ENCODE measurements at places on chromosomes 1 and 21.

- DNase-seq: no peak
Measured at GRCh38 chr1:108130794-108131193, 69.3 kb downstream of the SLC25A24 start.

DNA sequence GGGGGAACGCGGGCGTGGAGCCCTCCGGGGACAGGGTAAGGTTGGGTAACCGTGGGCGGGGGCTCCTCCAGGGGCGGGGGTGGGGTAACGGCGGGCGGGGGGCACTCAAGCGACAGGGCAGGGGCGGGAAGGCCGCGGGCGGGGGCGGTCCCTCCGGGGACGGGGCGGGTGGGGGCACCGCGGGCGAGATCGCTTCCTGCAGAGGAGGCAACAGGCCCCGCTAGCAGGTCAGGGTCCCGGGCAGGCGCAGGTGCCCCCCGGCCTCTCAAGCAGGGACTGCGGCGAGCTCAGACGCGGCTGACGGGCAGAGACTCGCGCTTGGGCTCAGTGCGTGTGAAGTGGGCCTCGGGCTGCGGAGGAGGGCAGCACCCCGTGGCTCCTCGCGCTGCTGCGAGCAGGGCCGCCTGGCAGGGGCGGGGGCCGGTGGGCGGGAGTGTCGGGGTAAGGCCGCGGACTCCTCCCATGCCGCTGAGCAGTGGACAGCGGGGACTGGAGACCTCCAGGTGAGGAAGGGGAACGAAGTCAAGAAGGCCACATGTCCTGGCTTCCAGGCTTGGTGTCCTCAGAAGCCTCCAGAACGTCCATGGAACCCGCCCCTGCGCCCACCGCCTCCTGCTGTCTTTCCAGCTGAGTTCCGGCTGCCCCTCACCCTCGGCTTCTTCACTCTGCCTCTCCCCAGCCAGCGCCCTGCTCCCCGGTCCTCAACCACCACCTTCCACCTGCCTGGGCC, 627 bp upstream of the GNB1 start:
- peak; percentile 66 for DNase-seq

DNA sequence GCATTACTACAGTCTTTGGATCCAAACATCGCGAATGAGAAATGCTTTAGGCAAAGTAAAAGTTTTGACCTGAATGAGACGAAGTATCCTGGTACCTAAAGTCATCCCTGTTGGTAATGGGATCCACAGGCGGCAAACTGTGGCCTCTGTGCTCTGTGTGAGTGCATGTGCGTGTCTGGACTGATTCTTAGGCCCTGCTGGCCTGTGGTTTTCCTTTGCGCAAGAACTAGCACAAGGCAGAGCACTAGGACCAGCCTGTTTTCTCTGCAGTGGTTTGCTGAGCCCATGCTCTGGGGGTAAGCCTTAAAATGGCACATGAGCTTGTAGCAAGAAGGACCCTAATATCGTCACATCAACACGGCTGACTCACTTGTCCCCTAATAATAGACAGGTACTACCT, 251.2 kb downstream of the DSCAM start:
- DNase-seq: no peak

DNA sequence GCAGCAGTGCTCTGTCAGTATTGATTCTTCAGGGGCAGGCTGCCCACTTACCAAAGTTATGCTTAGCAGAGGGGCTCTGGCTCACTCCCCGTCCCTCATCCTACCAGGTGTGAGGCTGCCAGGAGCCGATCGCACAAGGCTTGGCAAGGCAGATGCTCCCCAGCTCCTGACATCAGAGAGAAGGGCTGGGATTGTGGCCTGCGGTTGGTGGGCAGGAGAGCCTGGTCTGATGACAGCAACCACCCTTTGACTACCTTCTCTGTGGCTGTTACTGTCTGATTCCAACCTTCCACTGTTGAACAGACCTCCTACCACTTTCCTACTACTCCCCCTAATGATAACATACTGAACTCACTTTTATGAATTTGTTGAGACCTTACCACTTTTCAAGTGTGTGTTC, 23.7 kb upstream of the WDR26 start:
- DNase-seq: no peak

GRCh38 chr1:246383791-246384190, 123.3 kb downstream of the SMYD3 start:
- no peak for DNase-seq

DNA sequence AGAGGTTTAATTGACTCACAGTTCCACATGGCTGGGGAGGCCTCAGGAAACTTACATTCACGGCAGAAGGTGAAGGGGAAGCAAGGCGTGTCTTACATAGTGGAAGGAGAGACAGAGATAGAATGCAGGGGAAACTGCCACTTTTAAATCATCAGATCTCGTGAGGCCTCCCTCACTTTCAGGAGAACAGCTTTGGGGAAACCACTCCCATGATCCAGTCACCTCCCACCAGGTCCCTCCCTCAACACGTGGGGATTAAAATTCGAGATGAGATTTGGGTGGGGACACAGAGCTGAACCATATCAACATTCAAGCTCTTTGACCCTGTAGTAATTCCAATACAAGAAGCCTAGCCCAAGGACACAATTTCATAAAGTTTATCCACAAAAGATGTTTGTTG, 13.7 kb downstream of the PIGP start:
- DNase-seq: no peak

- peak; percentile 65 for DNase-seq
Measured at GRCh38 chr1:147640553-147641165, 29.7 kb downstream of the ACP6 start.

- DNase-seq: no peak
Measured at GRCh38 chr1:151054971-151055547, 4.4 kb downstream of the CDC42SE1 start.

DNA sequence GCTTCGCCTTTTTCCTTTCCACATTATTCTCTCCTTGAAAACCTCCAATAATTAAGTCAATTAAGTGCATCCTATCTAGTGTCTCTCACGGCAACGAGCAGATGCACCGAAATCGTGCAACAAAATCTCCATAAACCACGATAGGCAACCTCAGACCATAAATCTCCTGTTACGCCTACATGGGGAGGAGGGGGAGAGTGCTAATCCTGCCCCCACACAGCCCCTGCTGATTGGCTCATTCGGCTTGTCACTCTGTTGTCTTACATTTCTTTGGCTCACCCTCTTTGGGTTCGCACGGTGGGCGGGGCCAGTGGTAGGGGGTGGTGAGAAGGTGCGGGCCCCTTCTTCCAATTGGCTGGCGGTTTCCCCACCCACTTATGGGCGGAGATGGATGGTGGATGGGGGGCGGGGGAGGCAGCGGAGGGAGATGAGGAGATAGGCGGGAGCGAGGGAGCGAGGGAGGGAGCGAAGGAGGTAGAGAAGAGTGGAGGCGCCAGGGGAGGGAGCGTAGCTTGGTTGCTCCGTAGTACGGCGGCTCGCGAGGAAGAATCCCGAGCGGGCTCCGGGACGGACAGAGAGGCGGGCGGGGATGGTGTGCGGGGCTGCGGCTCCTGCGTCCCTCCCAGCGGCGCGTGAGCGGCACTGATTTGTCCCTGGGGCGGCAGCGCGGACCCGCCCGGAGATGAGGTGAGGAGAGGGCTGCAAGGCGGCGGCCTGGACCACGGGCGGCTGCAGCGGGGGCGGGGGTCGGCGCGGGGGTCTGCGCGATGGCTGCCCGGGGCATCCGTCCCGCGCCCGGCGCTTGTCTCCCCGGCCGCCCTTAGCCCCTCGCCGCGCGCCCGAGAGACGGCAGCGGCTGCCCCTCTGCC, at the start of gene ITSN1:
Gene ITSN1, plus strand, starts transcription at position 475 of the 869 bp plus-strand sequence. CDS start 76,328 bp downstream, outside the sequence.
- peak; percentile 99 for DNase-seq

DNA sequence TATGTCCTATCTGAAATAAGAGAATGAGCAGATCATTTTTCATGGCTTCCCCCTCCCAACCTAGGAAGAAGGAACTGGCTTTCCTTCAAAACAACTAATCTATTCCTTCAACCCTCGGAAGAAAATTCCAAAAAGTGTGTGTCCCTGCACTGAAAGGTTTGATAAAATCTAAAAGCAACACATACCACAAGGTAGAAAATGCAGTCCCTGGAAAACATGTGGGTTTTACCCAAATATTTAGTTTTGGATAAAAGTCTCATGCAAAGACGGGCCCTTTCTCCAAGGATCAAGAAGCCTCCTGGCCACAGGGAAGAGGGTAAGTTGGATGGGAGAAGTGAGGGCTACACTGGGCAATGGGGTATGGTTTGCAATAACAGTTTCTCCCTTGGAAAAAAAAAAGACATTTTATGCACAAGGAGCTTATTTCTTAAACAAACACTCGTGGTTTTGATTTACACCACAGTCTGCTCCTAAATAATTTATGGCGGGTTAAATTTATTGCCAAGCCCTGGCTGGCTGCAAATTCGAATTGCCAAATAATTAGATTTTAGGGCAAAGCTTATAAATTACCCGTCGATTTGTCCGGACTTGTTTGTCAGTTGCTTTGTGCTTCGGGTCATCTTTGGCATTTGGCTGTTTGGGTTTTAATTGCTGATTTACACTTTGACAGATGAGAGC, 28.9 kb downstream of the ERI3 start:
- no peak for DNase-seq

DNA sequence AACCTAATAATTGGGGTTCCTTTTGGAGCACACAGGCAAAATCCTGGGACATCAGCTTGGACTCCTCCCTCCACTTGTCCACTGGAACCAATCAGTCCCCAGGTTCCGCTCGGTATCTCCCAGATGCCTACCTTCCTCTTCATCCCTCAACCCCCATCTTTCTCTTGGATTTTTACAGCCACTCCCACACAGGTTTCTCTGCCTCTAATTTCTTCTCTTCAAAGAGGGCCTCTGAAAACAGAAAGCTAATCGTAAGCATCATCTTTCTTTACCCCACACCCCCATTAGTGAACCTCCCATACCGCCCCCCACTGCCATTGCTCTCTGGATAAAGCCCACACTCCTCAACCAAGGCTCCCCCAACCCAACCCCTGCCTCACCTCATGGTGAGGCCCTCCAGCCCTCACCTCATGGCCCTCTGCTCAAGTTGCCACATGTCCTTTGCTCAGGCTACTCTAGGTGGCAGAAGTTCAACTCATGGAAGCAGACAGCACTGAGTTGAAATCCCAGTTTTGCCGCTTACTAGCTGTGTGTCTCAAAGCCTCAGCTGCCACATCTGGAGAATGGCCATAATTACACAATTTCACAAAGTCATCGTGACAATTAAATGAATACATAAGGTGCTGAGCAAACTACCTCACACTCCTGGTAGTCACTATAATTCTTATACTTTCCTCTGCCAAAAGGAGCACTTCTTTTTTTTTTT, 18.1 kb upstream of the WASF2 start:
- DNase-seq: no peak

DNA sequence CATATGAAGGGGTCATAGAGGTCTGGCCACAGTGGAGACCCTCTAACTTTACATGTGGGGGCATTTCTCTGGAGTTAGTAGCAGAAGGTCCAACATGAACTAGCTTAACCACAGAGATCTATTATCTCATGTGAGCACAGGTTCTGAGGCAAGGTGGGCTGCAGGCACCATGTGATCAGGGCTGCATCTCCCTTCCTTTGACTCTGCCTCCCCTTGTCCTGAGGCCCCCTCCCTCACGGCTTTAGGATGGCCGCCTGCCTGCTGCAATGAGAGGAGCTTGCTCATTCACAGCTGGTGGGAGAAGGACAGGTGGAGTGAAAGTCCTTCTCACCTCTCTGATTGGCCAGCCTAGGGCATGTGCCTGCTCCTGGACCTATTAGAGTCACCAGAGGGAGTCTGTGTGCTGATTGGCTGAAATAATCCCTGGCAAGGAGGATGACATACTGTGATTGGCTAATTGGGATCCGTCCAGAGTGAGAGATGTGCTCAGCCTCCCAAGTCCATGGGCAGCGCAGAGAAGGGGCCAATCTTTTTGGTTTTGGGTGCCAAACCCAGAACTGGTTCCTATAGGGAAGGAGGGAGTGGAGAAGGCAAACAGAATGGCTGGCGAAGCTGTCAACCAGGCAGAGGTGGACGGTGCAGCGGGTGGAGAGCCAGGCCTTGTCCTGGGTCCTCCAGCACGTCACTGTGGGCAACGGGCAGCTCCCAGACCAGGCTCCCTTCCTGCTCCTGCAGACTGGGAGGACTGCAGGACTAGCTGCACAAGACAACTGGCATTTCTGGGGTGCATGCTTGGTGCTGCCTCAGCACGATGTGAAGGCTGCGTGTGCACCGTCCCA, 39.4 kb upstream of the C1orf174 start:
- DNase-seq: no peak

- DNase-seq: no peak
Measured at GRCh38 chr1:17193222-17194132, 11.5 kb upstream of the PADI1 start.

DNA sequence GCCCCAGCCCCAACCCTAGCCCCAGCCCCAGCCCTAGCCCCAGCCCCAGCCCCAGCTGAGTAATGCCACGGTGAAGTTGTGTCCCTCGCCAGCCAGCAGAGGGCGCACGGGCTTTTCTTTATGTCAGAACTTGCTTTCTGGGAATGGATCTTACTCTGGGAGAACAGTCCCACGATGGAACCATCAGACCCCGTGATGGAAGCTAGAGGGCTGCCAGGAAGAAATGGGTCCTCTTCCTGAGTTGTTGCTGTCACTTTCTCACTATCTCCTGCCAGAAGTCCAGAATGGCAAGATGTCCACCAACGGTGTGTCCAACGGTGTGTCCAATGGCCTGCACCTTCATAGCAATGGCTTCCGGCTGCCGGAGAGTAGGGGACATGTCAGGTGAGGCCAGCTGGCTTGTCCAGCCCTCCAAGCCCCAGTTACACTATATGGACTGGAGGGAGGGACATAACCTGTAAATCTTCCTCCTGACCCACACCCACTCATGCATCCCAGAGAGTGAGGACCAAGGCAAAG, 25.1 kb upstream of the TMEM222 start:
- peak; percentile 54 for DNase-seq

DNA sequence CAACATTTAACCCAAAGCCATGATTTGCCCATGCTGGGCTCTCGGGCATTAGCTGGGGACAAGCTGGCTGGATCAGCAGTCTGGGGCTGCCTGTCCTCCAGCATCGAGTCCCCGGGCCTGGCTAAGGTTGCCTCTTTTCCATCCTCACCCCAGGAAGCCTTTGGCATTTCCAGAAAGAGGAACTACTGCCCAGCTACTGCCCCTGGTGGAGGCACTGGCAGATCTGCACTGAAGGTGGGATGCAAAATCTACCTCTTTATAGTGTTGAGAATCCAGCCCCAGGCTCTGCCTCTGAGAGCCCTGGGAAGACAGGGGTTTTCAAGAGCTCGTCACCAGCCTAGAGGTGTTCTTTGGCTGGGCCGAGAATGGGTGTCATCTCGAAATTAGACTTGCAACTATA, 635.9 kb downstream of the MATN1 start:
- DNase-seq: no peak

All from stimulated activated CD8-positive, alpha-beta memory T cell treated with anti-CD3 and anti-CD28 coated beads, Interleukin-4, amount 100 ng/mL, for 24 hours (primary cell).